Cerebellar nuclear complex (tissue), 1 donor: ENCODE measurements at places on chromosomes 5 and 9.

GRCh38 chr9:71131145-71131544 is 9.7 kb upstream of the TRPM3 start:
- no peak for DNase-seq

DNA sequence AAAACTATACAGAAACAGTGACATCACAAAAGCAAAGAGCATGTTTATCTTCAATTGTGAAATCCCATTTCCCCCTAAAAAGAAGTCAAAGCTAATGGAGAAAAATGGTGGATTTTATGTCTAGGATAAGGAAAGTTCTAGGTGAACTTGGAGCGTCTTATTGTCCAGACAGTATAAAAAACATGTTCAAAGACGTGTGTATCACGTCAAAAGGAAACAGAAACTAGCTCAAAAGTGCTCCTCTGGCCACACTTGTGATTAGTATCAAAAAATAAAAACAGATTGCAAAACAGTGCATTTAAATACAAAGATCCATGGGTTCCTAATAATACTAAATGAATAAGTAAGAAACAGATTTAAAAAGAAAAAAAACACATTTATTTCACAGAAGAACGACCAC is 568.9 kb downstream of the ANXA1 start:
- DNase-seq: no peak

- no peak for DNase-seq
Measured at GRCh38 chr9:17531642-17532254, 47.1 kb upstream of the SH3GL2 start.

GRCh38 chr5:53927668-53928247 is 367.3 kb downstream of the NDUFS4 start:
- DNase-seq: no peak

DNA sequence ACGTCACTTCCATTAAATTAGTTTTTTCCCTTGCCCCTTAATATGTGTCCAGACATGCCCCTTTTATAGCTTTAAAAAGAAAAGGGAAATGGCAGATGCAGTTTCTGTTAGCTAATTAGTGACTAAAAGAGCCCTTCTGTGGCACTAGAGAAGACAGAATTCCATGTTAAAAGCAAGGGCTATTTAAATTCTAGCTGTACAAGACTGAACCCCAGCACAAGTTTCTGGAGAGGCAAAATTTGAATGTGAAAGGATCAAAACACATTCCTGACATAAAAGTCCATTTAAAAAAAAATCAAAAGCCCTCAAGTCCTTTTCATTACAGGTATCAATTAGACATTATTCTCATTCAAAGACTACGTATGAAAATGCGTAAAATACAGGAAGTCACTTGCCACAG is 78.7 kb downstream of the HAPLN1 start:
- no peak for DNase-seq

DNA sequence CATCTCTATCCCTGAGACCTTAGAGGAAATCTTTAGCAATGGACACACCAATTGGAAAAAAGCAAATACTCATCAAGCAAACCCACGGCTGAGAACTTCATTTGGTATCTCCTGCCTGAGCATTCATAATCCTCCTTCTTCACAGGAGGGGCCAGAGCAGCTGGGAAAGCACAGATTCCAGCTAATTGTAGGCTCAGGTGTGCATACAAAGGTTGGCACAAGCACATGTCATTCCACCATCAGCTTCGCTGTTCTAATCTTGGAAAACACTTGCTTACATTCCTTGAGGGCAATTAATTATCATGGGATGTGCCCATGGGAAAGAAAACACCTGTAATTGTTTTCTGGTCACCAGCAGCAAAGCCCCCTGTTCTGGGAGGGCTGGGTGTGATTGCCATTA is 376.6 kb downstream of the SPOCK1 start:
- DNase-seq: no peak

- DNase-seq: no peak
Measured at GRCh38 chr5:169192536-169192935, 108.4 kb downstream of the SLIT3 start.

- no peak for DNase-seq
Measured at GRCh38 chr9:110748251-110748893, 79.8 kb downstream of the MUSK start.

GRCh38 chr9:128091144-128091543 is 23.1 kb downstream of the SLC25A25 start:
- peak; percentile 93 for DNase-seq

- DNase-seq: no peak
Measured at GRCh38 chr5:148179234-148179824, 11.0 kb downstream of the SPINK14 start.

DNA sequence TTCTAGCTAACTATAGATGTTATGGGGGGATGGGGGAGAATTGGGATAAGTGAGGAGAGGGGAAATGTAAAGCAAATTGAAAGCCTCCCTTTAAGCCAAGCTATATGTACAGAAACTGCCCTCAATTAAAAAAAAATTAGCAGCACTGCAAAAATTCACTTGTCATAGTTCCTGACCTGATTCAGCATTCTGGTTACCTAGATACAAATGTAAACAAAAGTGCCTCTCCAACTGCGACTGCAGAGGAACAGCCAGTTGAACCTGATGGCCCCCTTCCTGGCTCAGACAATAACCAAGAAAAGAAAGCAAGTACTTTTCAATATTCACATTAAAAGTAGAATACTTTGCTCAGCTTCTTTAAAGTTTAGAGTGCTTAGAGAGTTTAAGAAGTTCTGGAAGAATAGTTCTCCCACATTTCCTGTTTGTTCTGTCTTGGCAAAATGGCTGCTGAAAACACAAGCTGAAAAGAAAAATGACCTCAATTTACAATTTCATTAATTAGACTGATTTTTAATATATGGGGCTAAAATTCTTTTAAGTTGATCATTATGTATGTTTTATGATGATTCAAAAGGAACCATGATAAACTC is 1.5 kb downstream of the FAM81B start:
- DNase-seq: no peak

GRCh38 chr5:16883176-16883575 is 52.9 kb downstream of the MYO10 start:
- DNase-seq: no peak

GRCh38 chr5:168261227-168261571 is 30.2 kb upstream of the WWC1 start:
- DNase-seq: no peak
